ENCODE measurements at places on chromosomes 1 and 21.

DNA sequence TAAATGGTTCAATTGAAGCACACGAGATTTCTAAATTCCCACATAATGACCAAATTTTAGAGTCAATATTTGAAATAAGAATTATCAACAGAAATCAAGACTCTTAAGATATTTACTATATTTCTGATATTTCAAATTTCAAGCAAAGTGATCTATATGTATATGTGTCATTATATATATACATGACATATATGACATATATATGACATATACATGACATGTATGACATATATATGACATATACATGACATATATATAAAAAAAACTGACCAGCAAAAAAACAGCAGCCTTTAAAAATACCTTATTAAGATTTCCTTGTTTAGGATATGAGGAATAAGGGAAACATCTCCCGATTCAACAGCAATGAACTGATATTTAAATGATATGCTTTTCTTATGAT, 266.2 kb downstream of the FAF1 start:
- DNase-seq, result no peak

- DNase-seq, result no peak
These were observed 70.1 kb downstream of the MRPL39 start for GRCh38 chr21:25537174-25537573.

GRCh38 chr1:199335496-199335895, 692.0 kb upstream of the NR5A2 start:
- no peak for DNase-seq

DNA sequence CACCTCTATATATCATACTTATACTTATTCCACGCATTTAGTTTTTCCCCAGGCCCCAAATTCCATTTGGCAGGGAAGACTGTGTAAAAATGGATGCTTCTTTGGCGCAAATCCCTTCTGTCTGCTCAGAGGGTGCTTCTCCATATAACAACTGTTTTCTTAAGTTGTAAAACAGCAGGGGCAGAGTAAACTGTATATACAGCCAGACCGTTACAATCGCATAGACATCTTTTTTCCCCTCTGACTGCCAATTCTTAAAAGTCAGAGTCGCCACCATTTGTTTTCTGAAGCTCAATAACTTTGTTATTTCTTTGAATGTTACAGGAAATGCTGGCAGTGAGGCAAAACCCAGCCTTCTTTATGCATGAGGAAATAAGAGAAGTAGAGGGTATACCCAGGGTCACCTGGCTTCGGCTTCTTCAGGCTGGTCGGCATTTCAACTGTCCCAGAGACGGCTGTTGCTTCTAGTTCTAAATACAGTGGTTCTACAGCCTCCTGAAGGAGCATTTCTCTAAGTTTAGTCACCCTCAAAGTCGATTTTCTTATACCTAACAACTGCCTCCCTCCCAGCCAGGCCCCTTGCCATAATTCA, 188.4 kb downstream of the CLIC6 start:
- no peak for DNase-seq

- DNase-seq, result peak; percentile 87
These were observed 838 bp downstream of the CCDC28B start for GRCh38 chr1:32201011-32201855.
